Posterior vena cava (tissue), 2 donors: ENCODE measurements at places on chromosomes 3 and 15. TPM values are rescaled to one million over a fixed set of nuclear protein-coding genes. Genes with fewer than 3 reads are reported as not detected.

GRCh38 chr15:92687746-92688145 is 32.2 kb upstream of the FAM174B start:
- DNase-seq, result no peak

GRCh38 chr15:27645672-27646071 is 453.4 kb downstream of the OCA2 start:
- no peak for DNase-seq

- no peak for DNase-seq
Observed at GRCh38 chr15:80999623-81000036, 1.1 kb upstream of the TLNRD1 start.

DNA sequence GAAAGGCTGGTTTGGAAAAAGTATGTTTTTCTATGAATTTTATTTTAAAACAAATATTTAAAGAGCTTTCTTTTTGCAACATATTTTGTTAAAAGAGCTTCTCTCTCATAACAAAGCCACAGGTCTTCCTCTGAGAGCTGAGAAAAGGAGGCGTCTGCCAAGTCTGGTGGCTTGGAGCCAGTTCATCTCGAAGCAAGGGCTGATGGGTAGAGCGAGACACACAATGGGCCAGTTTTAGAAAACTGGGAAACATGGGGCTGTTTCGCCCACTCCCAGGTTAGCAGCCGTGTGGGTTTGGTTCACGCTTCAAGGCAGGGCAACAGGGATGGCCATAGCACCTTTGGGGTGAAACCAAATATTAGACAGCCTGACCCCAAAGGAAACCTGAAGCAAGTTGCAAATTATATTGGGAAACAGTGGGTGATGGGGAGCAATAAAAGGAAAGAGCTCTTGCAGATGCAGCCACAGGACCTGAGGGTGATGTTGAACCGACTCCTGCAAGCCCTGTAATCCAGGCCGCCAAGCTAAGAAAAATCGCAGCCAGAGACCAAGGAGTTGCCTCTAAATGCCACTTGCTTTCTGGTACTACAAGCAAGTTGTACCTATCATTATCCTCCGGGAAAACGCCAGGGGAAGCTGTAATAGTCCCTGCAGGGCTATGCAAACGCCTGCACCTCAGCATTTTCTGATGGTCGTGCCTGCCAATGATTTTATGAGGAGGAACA is 88.4 kb upstream of the GALNT15 start:
- peak; percentile 85 for DNase-seq

DNA sequence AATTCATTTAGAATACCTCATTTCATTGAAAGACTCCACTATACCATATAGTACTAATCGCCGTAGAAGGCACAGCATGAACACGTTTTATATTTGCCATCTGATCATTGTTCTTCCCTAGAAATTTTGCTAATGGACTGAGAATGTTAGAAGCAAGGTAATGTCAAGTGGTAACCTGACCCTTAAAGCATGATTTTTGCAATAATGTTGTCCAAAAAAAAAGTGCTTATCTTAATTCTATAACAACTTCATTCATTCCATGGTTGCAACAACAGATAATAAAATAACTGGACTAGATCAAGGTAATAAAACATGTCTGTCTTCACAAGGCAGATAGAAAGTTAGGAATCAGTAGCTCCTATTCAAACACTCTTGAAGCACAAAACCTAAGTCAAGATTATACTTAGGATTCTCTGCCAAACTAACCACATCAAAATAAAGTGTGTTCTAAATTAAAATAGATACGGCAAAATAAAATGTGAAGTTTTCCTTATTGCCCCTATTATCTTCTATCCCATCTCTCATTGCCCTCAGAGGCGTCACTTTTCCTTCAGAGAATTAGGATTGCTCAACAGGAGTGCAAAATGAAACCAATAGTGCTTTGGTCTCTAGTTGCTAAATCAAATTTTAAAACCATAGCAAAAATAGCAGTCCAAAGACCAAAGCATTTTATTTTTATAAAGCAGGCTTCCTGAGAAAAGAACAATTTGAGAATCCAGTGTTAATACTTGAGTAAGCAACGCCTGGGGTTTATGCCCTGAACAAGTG is 317.4 kb upstream of the UBE2E2 start:
- no peak for DNase-seq

GRCh38 chr3:136819731-136820679 is 1.1 kb downstream of the SLC35G2 start:
- peak; percentile 90 for DNase-seq

DNA sequence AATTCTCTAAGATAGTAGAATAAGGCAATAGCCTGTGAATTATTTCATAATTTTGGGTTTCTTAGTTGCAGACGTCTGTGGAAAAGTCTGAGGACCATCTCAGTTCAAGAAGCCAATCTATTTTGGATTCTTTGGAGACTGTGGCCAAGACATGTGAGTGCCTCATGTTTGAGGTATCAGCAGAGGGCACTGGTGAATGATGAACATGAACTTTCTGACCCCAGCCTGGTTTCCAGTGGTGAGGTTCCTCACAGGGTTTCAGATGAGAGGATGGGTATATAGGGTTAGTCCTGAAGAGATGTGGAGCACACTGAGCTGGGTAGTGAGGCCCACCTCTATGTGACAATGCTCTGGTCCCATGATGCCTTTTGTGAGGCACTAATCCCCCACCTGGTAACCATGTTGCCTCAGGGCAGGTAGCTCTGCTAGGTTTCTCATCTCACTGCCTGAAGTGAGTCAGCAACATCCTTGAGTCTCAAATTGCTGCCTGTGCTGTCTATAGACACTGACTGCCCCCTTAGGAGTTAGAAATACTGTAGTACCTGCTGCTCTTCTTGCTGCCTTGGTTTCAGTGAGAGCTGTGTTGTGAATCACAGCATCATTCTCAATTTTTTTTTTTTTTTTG is 32.3 kb downstream of the C3orf62 start:
- no peak for DNase-seq

DNA sequence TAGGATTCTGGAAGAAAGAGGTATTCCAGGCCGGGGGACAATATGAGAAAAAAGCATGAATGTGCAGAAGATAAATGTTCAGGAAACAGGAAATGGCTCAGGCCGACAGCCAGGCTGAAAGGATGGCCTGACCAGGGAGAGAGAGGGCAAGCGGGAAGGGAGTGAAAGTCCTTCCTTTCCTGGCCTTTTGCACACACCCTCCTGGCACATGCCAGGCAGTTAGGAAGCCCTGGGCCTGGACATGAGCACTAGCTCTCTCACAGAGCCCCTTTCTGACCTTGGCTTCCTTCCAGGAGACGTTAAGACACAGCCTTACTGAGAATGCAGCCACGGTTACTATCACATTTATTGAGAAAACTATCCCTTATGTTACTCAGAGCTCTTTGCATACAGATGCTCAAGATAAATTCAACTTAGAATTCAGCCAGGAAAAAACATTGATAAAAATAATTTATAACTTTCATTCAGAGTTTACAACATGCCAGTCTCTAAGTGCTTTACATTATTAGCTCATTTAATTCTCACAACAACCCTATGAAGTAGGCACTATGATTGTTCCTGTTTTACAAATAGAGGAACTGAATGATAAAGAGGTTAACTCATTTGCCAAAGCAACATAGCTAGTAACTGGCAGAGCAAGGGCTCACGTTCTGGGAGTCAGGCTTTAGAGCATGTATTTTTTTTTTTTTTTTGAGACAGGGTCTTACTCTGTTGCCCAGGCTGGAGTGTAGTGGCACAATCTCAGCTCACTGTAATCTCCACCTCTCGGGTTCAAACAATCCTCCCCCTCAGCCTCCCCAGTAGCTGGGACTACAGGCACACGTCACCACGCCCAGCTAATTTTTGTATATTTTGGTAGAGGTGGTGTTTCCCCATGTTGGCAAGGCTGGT is 39.4 kb upstream of the SMAD3 start:
- DNase-seq, result peak; percentile 82

GRCh38 chr3:167829071-167829470 is 93.5 kb downstream of the SERPINI1 start:
- no peak for DNase-seq

- DNase-seq, result no peak
Observed at GRCh38 chr3:162586591-162586990, 1090.0 kb downstream of the OTOL1 start.

DNA sequence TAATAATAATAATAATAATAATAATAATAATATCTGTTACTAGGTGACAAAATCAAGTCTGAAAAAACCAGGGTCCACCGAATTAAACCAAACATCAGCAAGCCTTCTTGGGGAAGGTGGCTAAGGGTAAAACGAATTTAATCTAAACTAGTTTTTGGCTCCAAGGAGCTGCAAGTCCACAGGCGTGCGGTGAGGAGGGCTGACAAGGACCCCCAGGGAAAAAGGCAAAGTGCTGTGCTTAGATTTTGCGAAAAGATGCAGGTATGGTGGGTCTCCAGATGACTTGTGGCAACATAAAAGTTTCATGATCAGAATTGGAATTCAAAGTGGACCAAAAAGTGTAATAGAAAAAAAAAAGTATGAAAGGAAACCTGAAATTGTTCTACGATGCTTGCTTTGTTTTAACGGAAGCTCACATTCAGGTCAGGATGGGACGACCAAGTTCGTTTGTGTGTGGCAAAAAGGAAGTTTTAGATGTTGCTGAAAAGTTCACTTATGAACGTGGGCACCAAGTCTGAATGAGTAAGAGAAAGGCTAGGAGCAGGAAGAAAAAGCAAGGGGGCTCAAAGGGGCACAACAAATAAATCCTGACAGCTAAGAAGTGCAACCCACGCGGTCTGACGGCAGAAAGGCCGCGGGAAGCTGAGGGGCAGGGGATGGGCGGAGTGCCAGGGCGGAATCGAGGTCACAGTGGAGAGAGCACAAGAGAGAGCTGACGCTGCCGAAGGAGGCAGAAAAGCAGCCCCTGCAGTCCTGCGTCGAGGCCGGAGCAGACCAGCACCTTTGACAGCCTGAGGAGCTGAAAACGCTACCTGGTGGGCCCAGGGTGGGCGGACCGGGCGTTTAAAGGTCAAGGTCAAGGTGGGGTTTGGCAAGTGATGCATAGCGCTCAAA is 1.1 kb downstream of the WDR82 start:
- DNase-seq, result peak; percentile 95

- no peak for DNase-seq
Observed at GRCh38 chr3:74463515-74463914, 150.9 kb downstream of the CNTN3 start.

DNA sequence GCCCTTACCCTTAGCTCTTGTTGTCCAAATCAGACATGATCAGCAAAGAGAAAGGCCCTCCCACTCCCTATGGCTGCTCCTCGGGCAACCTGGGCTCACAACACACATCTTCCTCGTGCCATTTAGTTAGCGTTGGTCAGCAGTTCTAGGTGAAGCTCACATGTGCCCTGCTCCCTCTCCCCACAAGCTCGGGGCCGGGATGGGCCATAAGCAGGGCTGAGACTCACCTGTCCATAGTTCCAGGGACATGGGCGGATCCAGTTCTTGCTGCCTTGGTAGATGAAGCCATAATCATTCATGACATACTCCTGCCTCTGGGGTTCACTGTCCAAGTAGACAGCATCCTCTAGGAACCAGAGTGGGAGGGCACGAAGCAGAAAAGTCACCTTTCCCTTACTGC is 10.4 kb downstream of the TGM5 start:
- DNase-seq, result no peak

- DNase-seq, result no peak
Observed at GRCh38 chr3:174242311-174243041, 616.7 kb upstream of the NAALADL2 start.

GRCh38 chr15:70316059-70316600 is 218.4 kb upstream of the TLE3 start:
- DNase-seq, result no peak

- DNase-seq, result no peak
Observed at GRCh38 chr15:75091814-75092213, 68.4 kb downstream of the PPCDC start.

DNA sequence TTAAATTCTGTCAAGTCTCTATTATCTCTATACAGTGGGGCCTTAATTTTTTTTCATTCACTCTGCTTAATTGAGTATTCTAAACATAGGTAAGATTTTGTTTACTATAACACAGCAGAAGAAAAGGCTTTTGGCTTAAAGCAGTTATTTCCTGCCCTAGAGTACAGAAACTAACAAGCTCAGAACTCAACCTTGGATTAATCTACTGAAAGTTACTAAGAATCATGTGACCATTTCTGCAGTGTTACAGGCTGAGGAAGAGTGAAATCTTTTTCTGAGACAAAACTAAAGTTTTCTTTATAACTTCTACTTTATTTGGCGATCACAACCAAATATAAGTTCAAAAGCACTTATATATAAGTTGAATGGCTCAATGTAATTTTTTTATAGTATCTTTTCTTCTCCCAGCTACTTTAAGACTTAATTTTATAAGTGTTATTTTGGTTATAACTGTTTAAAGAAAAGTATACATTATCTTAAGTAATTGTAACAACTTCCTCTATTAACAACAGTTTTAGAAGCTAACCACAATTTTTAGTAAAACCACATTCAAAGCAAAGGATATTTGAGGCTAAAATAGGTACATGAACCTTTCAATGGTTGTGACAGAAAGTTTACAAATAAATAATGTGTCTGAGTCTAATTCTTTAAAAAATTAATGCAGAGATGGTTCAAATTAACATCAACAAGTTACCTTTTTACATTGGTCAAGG is 240.6 kb upstream of the NAALADL2 start:
- no peak for DNase-seq

GRCh38 chr3:112132975-112133448 is at the start of gene GCSAM:
Gene GCSAM (minus strand): TSS chr3:112133248. CDS start chr3:112133120, 128 bp downstream.
- DNase-seq, result no peak

DNA sequence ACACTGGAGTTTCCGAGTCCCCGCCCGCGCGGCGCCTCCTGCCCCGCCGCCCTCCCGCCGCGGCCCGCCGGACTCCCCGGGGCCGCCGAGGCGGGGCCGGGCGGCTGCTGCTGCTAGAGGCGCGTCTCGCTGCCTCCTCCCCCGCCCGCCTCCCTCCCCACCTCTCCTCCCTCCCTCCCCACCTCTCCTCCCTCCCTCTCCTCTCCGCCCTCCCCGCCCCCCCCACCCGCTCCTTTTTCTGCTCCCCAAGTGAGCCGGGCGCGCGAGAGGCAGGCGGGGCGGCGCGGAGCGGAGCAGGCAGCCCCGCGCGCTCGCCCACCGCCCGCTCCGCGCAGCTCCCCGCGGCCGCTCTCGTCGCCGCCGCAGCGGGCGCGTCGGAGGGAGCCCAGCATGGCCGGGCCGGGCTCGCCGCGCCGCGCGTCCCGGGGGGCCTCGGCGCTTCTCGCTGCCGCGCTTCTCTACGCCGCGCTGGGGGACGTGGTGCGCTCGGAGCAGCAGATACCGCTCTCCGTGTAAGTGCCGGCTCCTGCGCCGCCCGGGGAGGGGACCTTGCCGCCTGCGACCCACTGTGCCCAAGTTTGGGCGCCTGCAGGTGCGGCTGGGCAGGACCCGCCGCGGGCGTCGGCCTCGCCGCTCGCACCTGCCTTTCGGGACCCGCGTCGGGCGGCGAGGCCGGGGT is at the start of gene CACNA2D3:
Gene CACNA2D3 (plus strand): TSS at position 229 of the 679 bp plus-strand sequence.
- no peak for DNase-seq

The DAZL gene
- not detected for total RNA-seq

The SYNPR gene
- not detected for total RNA-seq

The FANCD2OS gene
- not detected for total RNA-seq

The MYL3 gene
- 5.9 TPM for total RNA-seq

The ALAS1 gene
- total RNA-seq, result 31.4 TPM

The C3orf85 gene
- not detected for total RNA-seq

The LYZL4 gene
- total RNA-seq, result not detected

The CLSTN2 gene
- 28.0 TPM for total RNA-seq

The SETD2 gene
- 38.3 TPM for total RNA-seq

The UTS2B gene
- 0.24 TPM for total RNA-seq

The LIPC gene
- total RNA-seq, result 1.2 TPM

The CCDC12 gene
- total RNA-seq, result 26.0 TPM

The PLCB2 gene
- 29.0 TPM for total RNA-seq

The PLA2G4D gene
- total RNA-seq, result not detected

The SLC9C1 gene
- total RNA-seq, result 0.29 TPM
